ENCODE measurements at places on chromosomes 11 and 22. TPM values are rescaled to one million over a fixed set of nuclear protein-coding genes. Genes with fewer than 3 reads are reported as not detected.

- no peak overlapping the region for H3K27ac ChIP-seq
- no peak overlapping the region for H3K4me3 ChIP-seq
- no peaks in the 10 kb centered on the region for H3K4me1 ChIP-seq
- H3K36me3 ChIP-seq: no peaks in the 10 kb centered on the region
Observed at GRCh38 chr11:59866836-59867235, 549 bp upstream of the TCN1 start.

Gene HSPB2
- total RNA-seq: 0.19 TPM

GRCh38 chr11:123799438-123799837 is 6.7 kb downstream of the OR6M1 start:
- no peak overlapping the region for H3K27ac ChIP-seq
- no peak overlapping the region for H3K4me3 ChIP-seq
- DNase-seq: no peak
- H3K27me3 ChIP-seq: no peaks in the 10 kb centered on the region
- H3K36me3 ChIP-seq: no peaks in the 10 kb centered on the region
- no peaks in the 10 kb centered on the region for H3K4me1 ChIP-seq

Gene SLC5A12
- 0.05 TPM for total RNA-seq

Gene TEAD1
- total RNA-seq: 5.4 TPM

Gene IGLL1
- 78.6 TPM for total RNA-seq

Gene SLC22A12
- total RNA-seq: not detected

- H3K27ac ChIP-seq: no peak overlapping the region
- no peaks in the 10 kb centered on the region for H3K4me1 ChIP-seq
- no peaks in the 10 kb centered on the region for H3K27me3 ChIP-seq
- no peak overlapping the region for H3K4me3 ChIP-seq
Observed at GRCh38 chr11:125990244-125990643, 44.4 kb downstream of the VSIG10L2 start.

DNA sequence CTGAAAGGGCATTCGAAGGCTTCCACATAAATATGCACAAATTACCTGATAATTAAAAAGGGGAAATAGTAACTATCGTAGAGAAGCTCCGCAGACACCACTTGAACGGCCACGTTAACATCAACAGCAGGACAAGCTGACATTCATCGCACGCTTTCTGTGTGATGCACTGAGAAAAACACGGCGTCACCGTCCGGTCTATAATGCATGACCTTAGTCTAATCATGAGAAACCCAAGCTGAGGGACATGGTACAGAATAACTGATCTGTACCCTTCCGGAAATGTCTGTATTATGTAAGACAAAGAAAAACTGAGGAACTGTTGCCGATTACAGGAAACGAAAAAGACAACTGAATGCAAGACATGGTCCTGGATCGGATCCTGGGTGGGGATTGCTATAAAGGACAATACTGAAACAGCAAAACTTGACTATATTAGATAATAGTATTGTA is 678 bp upstream of the RANGAP1 start:
- H3K36me3 ChIP-seq: peaks cover 28% of the 10 kb centered on the region
- peak overlapping the region; percentile 98 for H3K27ac ChIP-seq
- H3K4me3 ChIP-seq: peak overlapping the region; percentile 94
- no peaks in the 10 kb centered on the region for H3K27me3 ChIP-seq
- peaks cover 8% of the 10 kb centered on the region for H3K4me1 ChIP-seq
